Activated T-helper 9 cell treated with anti-CD3 and anti-CD28 coated beads, Interleukin-2, amount 50 U/mL, for 16 hours (primary cell): ENCODE measurements at places on chromosomes 2 and 18.

- no peak for DNase-seq
These were observed 72.0 kb upstream of the SH3BP4 start for GRCh38 chr2:234879671-234880455.

DNA sequence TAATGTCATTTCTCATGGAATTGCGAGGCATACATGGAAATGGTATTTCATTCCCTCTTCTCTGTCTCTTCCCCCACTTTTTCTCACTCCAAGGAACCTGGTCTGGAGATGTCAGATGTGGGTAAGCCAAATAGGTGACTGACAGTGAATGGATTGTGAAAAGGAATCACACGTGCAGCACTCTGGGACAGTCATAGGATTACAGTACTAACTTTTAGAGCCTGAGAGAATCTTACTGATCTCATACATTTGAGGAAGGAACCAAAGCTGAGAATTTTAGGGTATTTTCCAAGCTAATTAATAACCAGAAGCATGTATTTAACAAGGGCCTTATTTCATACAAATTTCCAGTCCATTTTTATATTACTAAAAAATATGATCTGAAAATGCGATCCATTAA, 58.1 kb upstream of the ERBB4 start:
- DNase-seq, result no peak

DNA sequence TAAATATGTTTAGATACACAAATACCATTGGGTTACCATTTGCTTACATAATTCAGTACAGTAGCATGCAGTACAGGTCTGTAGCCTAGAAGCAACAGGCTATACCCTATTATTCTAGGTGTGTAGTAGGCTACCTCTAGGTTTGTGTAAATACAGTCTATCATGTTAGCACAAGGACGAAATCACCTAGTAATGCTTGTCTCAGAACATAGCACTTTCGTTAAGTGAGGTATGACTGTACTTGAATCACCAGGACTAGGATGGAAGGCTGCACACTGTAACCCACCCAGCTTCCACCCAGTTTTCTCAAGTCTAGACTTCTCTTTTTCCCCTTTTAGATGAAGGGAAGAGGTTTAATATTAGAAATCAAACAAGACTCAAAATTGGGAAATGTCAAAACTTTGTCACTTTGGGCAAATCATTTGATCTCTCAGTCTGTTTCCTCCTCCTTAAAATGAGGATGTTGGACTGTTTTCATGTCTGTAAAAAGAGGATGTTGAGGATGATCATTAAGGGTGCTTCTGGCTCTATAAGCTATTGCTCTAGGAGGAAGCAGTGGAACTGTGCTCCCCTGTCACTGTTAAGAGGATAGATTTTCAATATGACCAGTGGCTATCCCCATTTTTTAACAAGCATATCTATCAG, 3.7 kb upstream of the SOCS6 start:
- DNase-seq, result no peak

- DNase-seq, result no peak
These were observed 56.9 kb downstream of the SLC38A11 start for GRCh38 chr2:164898475-164898874.

- no peak for DNase-seq
These were observed 85.7 kb downstream of the SUCLG1 start for GRCh38 chr2:84373391-84373790.

DNA sequence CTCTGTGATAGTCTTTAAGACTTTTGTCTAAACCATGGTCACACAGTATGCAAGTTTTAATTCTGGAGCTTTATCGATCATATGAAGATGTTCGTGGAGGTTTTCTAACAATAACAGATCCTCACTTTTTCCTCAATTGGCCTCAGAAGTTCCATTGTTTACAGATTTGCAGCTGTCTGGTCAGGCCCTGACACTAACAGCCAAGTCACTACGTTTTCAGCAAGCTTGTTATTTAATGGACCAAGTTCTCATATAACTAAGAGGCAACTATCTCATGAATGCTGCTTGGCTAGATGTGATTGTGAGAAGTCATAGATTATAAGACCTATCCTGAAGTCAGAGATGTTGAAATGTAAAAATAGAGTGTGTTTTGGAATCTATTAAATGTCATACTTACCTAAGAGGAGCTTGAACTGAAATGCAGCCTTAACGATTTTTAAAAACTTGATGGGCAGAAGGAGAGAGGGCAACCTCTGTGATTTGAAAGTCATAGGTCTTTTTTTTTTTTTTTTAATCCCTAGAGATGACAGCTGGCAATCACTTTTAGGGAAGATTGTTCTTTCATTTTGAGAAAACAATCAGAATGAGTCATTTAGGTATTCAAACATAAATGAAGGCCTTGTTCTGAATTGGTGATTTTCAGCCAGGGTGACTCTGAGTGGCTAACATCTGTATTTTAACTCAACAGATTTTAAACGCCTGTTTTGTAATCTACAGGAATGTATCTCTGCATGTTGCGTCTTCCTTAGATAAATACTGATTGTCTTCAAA, 48.4 kb upstream of the NEMP2 start:
- no peak for DNase-seq

- DNase-seq, result no peak
These were observed 118.4 kb upstream of the HAAO start for GRCh38 chr2:42910645-42911405.
